ENCODE measurements at places on chromosomes 7 and 10. TPM values are rescaled to one million over a fixed set of nuclear protein-coding genes. Genes with fewer than 3 reads are reported as not detected.

Gene ZNF783
- total RNA-seq, result 25.7 TPM

Gene NUDT13
- total RNA-seq, result 7.6 TPM

Gene TWIST1
- 2.0 TPM for total RNA-seq

Gene ADCY1
- 3.6 TPM for total RNA-seq

Gene A1CF
- not detected for total RNA-seq

Gene PRPS1L1
- not detected for total RNA-seq

Gene TYW1B
- total RNA-seq, result not detected

DNA sequence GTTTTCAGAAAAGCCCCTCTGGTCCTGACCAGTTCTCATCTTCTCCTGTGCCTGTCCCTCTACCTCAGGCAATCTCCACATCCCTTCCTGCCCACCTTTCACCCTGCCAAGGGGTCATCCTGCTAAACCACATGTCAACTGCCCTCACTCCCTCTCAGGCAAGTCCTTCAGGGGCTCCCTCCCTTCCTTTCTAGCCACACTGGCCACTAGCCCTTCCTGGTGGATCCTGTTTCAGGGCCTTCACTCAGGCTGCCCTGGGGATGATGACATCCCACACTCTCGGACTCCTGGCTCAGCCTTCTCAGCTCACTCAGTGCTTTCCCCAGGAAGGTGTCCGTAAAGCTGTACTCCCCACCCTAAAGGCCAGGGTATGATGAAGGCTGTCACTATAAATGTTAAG lies 13.4 kb downstream of the STEAP1B start:
- no peak for DNase-seq

- DNase-seq, result no peak
These were observed 29.4 kb upstream of the JAKMIP3 start for GRCh38 chr10:132036153-132036886.

- DNase-seq, result no peak
These were observed 94.3 kb upstream of the GNAI1 start for GRCh38 chr7:80040335-80040734.

DNA sequence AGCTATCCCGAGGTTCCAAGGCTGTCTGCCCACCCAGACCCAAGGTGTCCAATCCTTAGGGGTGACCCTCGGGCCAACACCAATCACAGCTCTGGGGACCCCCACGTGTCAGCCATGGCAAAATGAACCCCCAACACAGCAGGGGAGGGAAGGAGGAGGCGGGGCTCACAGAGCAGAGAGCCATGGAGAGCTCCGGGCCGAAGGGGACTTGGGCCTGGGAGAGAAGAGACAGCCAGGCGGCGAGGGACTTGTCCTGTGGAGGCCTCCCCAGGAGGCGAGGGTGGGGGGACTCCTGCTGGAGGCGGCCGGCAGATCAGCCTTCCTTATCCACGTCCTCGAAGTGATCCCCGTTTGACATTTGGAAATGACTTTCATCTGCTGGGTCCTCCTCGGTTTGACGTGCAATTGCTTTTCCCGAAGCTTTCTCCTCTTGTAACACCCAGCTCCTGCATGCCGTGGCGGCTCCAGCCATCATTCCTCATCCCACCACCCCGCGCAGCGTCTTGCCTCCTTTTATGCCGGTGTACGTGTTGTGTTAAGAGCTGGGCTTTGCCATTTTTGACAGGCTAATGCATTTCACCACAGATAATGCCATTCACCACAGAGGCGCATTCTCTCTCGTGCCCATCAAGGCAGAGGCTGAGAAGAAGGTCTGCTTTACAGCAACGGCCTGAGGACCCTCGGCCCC lies 337.4 kb downstream of the DNAJB6 start:
- DNase-seq, result peak; percentile 52

- no peak for DNase-seq
These were observed 663.9 kb downstream of the POM121L12 start for GRCh38 chr7:53699215-53699837.

DNA sequence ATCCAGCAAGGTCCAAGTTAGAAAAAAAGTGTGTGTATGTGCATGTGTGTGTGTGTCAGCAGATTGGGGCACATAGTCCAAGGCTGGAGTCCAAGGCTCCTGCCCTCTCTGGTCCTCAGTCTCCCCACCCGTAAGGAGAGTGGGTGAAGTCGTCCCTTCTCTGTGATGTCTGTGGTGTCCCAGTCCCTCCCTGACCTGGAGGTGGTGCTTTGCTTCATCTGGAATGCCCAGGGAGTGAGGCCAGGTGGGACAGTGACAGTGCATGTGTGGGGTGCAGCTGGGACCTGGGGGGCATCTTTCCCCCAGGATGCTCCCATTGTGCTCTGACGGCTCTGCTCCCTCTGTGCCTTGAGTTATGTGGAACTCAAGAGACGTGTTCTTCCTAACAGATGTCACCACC lies 18.0 kb downstream of the AQP1 start:
- no peak for DNase-seq

GRCh38 chr7:69739931-69740431 lies 141.7 kb downstream of the AUTS2 start:
- no peak for DNase-seq

- DNase-seq, result no peak
These were observed 39.9 kb downstream of the BET1 start for GRCh38 chr7:93964262-93964661.

DNA sequence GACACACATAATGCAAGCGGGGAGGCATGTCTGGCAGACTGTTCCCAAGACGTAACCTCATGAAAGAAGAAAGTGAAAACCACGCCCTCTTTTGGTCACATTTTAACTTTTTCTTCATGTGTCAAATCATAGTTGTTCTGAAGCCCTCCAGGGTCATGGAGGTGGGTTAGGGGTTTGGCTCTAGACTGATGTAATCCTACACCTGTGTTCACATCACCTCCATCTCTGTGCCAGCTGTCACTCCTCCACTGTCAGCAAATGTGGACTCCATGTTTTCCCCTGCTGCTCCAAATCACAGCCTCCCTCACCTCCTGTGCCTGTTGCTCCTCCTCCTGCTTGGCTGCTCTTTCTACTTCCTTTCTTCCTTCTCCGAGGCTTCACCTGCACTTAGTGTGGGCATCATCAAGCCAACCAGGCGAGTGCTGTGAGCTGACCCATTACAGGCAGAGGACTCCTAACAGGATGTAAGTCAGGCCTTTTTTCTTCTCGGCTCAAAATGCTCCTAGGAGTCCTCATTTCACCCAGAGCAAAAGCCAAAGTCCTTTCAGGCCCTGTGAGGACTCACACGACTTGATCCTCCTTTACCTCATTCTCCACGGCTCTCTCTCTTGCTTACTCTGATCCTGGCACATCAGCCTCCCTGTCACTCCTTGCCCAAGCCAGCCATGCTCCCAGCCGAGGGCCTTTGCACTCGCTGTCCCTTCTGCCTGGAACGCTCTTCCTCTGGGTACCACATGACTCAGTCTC lies 66.4 kb upstream of the IFRD1 start:
- DNase-seq, result no peak

Measured in ascending aorta (tissue), 2 donors.